AG08396 (cell line): ENCODE measurements at places on chromosomes 12 and 14.

GRCh38 chr12:121678716-121679300, 9.4 kb upstream of the MORN3 start:
- DNase-seq = no peak

- peak; percentile 26 for DNase-seq
Observed at GRCh38 chr12:14892726-14893505, 7.3 kb upstream of the MGP start.

GRCh38 chr12:16955083-16955657, 349.2 kb upstream of the LMO3 start:
- no peak for DNase-seq

DNA sequence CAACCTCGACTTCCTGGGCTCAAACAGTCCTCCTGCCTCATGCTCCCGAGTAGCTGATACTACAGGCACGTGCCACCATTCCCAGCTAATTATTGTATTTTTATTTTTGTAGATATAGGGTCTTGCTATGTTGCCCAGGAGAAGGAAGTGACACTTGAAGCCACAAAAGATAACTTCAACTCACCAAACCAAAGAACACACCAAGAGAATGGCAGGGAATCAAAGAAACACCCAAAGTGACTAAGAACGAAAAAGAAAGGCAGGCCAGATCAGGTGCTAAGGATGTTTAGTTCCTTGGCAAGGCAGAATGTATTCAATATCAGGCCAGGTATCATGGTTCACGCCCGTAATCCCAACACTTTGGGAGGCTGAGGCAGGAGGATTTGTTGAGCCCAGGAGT, 10.1 kb upstream of the TPCN1 start:
- DNase-seq = no peak
